ENCODE measurements at places on chromosomes 6 and 20.

DNA sequence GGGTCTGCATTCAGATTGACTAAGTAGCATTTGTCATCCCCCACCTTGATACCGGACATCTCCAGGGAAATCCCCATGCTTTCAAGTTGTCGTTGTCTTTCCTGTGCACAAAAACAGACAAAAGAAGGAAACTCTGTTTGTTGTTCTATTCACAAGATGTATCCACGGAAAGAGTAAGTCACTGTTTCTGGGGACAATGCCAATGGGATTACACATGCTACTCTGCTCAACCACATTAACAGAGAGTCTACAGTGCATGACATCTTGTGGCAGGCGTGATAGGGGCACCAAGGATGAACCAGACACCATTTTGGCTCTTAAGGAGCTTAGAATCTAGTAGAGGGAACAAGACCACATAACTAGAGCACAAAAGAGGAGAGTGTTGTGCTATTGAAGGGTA lies 124.4 kb upstream of the NUP153 start:
- DNase-seq: no peak

DNA sequence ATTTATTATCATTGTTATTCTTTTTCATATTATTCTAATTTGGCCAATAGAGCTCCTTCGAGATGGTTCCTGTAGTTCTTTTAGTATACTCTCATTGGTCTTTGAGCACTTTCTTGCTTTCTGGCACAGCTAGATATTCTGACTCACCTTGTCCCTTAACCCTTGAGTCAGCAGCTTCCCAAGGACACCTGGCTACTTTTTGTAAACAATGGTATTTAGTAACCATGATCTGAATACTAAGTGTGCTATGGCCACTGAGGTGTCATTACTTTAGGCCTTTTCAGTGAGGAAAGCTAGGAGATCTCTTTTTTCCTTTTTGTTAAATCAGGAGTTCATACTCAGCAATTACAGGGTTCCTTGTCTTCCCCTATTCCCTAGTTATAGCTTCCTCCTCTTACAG lies 126.5 kb upstream of the CITED2 start:
- no peak for DNase-seq

- DNase-seq: no peak
These were observed 39.0 kb downstream of the NCOA3 start for GRCh38 chr20:47540443-47541354.

GRCh38 chr6:114611696-114612095 lies 268.9 kb upstream of the HS3ST5 start:
- DNase-seq: no peak
